ENCODE measurements at places on chromosomes 5 and 9.

DNA sequence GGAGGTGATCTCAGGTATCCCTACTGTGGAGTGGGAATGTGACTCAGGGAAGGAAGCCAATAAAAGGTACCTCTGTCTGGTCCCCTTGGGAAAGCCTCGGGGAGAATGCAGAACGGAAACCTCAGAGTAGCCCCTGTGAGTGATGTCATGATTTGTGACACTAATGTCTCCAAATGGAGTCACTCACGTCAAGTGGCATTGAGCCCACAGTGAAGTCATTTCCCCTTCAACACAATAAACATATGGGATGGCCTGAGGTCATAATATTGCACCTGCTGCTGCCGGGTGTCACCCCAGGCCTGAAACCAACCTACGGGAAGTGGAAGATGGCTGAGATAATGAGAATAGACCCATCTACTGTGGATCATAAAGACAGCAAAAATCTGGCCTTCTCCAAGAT, 75.9 kb upstream of the GOLM1 start:
- no peak for DNase-seq

DNA sequence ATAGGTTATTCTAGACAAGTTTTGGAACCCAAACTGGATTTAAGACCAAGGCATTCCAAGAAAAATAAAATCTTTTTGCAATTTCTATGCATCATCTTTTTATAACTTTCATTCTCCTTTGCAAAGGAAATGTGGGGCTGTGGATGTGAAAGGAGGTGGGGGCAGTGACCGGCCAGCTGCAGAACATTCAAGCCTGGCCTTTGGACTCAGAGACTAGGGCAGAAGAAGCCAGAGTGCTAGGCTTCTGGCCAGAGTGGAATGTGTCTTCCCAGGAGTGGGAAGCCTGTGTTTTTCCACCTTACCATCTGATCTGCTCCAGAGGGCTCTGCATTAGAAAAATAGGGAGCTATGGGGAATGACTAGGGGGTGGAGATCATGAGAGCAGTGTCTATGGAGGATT, 148.5 kb downstream of the C9orf152 start:
- no peak for DNase-seq

DNA sequence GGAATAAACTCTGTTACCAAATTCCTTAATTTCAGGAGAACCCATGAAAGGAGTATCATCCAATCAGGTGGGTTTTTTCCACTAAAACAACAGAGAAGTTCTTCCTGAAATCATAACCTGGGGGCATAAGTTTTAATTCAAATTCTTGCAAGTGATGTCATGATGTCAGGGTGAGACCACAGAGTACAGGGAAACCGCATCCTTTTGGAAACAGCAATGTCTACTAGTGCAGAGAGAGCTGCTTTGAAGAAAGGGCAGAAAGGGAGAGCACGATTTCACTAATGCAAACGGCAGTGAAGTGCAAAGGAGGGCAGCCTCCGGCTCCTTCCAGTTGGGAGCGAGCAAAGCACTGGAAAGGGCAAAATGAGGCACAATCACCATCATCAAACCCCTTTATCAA, 20.6 kb upstream of the CMBL start:
- DNase-seq, result no peak

DNA sequence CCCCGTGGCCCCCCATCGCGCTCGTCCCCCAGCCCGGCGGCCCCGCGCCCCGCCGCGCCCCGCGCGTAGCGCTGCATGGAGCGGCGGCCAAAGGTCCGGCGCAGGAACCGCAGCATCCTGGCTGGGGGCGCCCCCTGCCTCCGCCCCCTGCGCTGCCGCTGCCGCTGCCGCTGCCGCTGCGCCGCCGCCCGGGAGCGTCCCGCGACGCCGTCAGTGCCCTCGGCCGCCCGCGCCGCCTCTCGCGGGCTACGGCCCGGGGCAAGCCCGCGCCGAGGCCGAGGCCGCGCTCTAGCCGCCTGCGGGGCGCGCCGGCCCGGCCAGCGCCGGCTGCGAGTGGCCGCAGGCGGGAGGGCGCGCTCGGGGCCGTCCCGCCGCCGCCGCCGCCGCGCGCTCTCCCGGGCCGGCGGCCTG, 523 bp downstream of the EPB41L4B start:
- peak; percentile 36 for DNase-seq

DNA sequence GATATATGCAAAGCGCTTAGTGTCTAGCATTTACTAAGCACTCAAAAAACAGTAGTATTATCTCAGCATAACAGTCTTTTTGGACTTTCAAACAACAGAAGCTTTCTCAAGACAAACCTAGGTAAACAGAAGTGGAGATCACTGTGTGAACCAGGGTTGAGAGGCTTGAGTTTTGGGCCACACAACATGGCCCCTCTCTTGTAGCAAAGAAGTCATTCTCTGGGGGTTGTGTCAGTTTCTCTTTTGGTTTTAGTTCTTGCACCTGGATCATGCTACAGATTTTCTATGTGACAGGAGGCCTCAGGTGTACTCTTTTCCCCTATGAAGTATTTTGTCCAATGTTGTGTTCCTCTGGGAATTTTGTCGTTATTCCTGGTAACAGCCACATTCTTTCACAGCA, 30.0 kb downstream of the INSYN2B start:
- DNase-seq, result no peak

GRCh38 chr9:23342291-23342690, 483.7 kb downstream of the ELAVL2 start:
- peak; percentile 20 for DNase-seq

DNA sequence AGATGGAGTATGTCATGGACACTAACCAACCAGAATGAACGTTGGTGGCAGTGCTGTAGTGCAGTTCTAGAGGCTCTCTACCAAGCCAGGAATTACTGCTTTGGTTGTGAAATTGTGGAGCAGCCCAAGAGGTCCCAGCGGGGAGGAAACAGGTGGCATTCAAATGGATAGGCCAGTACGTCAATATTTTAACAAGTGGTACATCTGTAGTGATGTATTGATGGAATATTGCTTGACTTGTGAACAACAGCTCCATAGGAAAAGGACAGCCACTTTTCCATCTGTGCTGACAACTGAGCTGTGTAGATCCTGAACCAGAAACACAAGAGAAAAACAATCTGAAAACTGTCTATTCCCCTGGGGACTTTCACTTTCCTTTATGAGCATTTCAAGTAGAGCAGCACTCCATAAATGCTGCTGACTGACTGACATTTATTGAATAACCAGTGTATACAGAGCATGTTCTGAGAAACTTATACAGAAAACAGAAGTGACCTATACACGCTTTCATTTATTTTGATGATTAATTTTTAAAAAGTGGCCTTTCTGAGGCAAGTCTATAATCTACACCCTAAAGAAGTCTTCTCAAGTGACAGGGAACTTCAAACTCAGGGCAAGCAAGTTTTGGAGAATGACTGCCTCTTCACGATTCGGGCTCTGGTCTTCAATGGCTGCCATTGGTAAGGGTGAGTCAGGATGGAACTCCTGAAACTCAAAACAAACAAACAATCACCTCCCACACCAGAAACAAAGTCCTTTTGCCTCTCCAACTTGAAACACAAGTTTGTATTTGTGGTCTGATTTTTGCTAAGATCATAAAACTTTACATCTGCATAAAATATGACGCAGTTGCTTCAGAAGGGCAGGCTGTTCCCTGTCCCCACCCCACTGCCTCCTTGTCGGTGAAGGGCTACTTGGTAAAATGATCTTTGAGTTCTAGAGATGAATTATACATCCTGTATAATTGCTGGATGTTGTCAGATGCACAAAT, 362.4 kb downstream of the NDUFS4 start:
- DNase-seq, result no peak

DNA sequence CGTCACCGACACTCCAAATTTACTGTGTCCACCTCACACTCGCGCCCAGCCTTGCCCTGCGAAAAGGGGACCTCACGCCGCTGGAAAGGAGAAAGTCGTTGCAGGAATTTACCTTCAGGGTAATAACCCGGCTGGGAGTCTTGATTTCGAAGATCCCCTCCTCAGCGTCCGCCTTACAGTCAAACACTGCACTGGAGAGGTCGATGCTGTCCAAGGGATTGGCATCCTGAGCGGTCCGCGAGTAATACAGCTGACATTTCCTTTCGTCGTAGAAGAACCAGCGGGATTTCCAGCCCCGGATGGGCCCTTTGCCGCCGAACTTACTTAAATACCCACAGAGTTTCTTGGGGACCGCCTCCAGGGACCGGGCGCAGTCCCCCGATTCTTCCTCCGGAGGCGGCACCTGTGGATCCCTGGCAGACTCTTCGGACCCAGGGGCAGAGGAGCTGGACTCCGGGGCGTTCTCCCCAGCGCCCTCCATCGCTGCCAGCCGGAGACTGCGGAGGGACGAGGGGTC, 330 bp downstream of the TBC1D2 start:
- peak; percentile 63 for DNase-seq

DNA sequence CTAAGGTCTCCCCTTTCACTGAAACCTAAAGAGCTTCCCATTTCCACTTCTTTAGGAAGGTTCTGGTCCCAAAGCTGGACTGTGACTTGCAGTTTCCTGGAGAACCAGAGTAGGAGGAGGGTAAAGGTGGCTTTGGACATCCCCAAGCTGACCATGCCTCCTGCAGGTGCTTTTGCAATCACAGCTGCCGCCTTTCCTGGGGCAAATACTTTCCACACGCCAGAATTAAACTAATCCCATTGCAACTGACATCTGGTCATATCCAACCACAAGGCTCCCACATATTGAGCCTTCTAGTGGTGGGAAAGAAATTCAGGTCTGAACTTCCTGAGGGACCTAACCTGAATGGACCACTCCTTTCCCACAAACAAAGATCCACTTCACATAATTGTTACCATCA, 92.7 kb downstream of the NRG2 start:
- no peak for DNase-seq

- no peak for DNase-seq
Observed at GRCh38 chr5:91946870-91947269, 563.8 kb upstream of the ARRDC3 start.

GRCh38 chr9:96219026-96219899, 82.7 kb downstream of the HSD17B3 start:
- DNase-seq, result peak; percentile 33

DNA sequence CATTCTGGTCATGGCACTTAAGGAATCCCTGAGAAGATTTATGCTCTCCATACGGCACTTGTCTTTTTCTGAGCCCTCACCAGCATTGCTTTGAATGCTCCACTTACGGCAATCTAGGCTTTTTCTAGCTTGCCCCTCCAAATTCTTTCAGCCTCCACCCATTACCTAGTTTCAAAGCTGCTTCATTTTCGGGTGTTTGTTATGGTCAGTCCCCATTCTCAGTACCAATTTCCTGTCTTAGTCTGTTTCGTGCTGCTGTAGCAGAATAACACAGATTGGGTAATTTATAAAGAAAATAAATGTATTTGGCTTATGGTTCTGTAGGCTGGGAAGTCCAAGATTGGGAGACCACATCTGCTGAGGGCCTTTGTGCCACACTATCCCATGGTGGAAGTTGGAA, 42.0 kb downstream of the ARHGEF28 start:
- no peak for DNase-seq

GRCh38 chr5:107404595-107405374, 266.0 kb downstream of the EFNA5 start:
- DNase-seq, result no peak

DNA sequence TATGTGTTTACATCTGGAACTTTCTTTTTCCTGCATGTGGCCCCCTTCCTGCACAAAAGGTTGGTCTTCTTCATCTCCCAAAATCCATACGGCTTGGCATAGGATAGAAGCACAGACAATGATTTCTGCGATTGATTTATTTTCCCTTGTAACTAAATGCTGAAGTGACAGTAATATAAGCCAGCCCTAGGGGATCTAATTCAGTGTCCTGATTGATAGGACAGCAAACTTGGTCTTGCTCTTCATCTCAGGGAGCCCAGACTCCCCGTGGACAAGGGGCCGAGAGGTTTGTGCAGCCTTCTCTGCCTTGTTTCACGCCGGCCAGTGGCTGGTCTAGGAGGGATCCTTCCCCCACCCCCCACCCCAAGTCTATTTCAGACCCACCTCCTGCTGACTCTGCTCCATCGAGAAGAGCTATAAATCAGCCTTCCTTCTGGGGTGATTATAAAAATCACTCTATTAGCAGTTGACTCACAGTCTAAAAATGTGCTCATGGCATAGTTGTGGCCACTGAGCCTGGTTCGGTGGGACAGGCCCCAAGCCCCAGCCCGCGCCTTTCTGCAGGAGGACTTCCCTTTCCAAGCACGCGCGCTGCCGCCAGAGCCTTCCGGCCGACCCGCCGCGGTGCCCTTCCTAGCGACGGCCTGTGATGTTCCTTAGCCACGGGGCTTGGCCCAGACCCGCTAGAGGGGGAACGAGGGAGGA, 89.8 kb upstream of the COL5A1 start:
- peak; percentile 99 for DNase-seq

GRCh38 chr5:2179861-2180260, 297.1 kb upstream of the IRX4 start:
- no peak for DNase-seq

GRCh38 chr5:138989720-138990119, 114.6 kb upstream of the LRRTM2 start:
- peak; percentile 62 for DNase-seq
